ENCODE measurements at places on chromosomes 7 and 10.

DNA sequence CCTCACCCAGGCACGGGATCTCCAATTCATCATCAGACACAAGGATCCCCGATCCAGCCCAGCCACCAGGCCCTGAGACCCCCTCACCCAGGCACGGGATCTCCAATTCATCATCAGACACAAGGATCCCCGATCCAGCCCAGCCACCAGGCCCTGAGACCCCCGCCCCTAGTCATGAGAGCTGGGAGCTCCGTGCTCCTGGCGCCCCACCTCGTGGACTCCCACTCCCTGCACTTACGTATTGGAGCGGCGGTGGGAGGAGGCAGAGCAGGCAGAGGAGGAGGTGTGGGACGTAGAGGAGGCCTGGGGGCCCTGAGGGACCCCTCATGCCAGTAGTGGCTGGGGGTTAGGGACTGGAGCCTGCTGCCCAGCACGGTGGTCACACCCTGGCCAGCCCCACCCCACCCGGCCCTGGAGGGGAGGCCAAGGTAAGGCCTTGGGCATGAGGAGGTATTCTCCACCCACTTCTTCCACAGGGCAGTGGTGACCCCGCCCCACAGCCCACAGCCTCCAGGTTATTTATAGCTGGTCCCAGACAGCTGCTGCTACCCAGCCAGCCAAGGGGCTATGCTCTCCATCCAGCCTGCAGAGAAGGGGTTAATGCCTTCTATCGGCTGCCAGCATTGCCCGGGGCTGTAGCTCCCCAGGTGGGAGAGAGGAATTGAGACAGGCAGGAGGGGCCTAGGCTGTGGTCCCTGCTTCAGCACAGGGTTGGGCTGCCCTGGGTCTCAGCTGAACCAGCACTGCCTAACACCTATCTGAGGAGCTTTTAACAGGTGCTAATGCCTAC, 17.6 kb upstream of the CRHR2 start:
- DNase-seq, result no peak

GRCh38 chr7:75762350-75762917, 9.6 kb downstream of the CCL26 start:
- DNase-seq, result peak; percentile 61

- no peak for DNase-seq
Observed at GRCh38 chr10:11024596-11024995, 6.9 kb downstream of the CELF2 start.

DNA sequence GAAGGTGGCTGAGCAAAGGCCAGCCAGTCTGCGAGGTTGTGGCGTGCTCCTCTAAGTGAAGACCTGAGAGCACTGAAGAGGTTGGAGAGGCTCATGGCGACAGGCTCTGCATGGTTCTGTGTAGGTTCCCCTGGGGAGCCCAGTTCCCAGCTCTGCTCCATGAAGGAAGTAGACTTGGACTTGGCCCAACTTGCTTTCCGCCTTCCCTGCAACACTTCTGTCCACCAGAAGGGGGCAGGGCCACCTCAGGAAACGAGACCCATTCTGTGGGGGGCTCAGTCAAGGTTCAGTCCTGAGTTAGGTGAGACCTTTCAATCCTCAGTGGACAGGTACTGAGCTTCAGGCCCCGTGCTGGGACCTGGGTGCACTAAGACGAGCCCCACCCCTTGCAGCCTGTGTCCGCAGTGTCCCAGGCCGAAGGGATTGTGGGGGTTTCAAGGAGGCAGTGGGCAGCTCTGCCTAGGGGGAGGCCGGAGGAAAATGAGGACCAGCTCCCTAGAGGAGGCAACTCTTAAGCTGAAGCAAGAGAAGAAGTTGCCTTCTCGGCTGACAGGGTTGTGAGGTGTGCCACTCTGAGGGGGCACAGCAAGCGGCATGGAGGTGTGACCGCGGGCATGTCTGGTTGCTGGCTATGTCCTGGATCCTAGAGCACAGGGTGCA, 15.0 kb upstream of the PCBD1 start:
- DNase-seq, result peak; percentile 4

DNA sequence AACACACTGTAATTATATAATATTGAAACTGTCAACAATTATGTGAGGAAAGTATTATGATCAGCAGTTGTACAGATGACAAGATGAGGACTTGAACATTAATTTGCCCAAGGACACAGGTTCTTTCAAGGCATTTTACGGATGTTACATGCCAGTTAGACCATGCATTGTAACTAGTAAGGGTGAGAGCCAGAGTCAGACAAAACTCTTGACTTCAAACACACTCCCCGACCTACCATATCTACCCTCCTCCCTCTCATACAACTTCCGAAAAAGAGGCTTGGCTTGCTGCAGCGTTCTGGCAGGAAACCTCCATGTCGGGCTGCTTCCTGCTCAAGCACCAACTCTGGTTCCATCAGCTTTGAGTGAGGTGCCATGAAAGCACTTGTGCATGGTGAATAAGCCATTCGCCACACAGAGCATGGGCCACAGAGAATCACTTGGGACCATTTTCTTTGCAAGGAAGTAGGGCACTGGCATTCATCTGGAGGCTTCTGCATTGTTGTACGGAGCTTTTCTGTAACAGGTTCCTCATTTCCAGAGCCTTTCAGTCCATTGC, 53.2 kb downstream of the FOXI2 start:
- no peak for DNase-seq

GRCh38 chr10:79234391-79235315, 112.6 kb upstream of the PPIF start:
- no peak for DNase-seq

GRCh38 chr10:122162671-122163173, 108.4 kb upstream of the BTBD16 start:
- DNase-seq, result no peak

GRCh38 chr7:44158096-44158872, 17.2 kb upstream of the MYL7 start:
- DNase-seq, result no peak

DNA sequence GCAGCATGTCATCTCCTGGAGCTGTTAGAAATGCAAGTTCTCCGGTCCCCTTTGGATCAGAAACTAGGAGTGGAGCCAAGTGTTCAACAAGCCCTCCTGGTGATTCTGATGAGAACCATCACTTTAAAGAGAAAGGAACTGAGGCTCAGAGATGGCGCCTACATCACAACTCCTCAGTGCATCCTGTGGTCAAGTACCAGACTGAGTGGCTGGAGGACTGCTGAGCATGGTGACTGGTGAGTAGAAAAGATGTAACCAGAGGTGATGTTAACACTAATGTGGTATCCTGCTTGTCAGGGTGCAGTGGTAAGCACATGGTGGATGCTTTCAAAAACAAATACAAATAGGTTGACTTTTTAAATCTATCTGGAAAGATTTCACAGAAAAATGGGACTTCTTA, 3.5 kb upstream of the OIT3 start:
- DNase-seq, result no peak

- no peak for DNase-seq
Observed at GRCh38 chr7:100017300-100017699, 1.9 kb downstream of the ZKSCAN1 start.

GRCh38 chr10:77007834-77008233, 629.8 kb downstream of the KCNMA1 start:
- no peak for DNase-seq

DNA sequence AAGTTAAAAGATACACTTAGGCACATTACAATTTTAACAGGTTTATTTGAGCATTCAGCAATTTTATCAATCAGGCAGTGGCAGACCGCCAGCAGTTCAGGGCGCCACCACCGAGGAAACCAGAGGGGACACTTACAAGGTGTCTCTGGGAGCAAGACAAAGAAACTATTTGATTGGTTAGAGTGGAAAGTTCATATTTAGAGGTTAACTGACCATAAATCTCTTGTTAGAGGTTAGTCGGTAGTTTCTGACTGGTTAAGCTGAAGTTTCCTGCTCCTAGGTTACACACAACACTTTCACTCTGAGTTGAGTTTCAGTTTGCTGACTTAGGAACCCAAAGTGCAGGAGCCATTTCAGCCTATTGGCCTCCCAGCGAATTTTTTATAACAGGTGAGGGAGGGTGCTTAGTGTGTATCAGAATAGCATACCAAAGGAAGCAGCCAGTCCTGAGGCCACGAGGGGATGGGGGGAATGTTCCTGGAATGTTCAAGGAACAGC, 10.8 kb upstream of the PVRIG start:
- DNase-seq, result no peak

Data from AG04450 (cell line).